Endothelial cell of coronary artery (primary cell): ENCODE measurements at places on chromosomes 6 and 20. TPM values are rescaled to one million over a fixed set of nuclear protein-coding genes. Genes with fewer than 3 reads are reported as not detected.

PAX1 gene
- total RNA-seq, result not detected in 2 replicates

ATXN1 gene
- 10.6 and 24.8 TPM in 2 replicates for total RNA-seq

ELOVL4 gene
- 0.94 and 1.6 TPM in 2 replicates for total RNA-seq

TEAD3 gene
- total RNA-seq, result 0.27 and 1.6 TPM in 2 replicates

HIVEP2 gene
- total RNA-seq, result 1.9 and 7.1 TPM in 2 replicates

NOX3 gene
- not detected in 2 replicates for total RNA-seq

FOXS1 gene
- total RNA-seq, result 0.09 and 2.8 TPM in 2 replicates

PBOV1 gene
- not detected in 2 replicates for total RNA-seq

PPIL6 gene
- total RNA-seq, result 0.85 and 0.99 TPM in 2 replicates

DEFB114 gene
- total RNA-seq, result not detected in 2 replicates

ZBTB46 gene
- total RNA-seq, result 7.8 and 12.8 TPM in 2 replicates

ZNF165 gene
- total RNA-seq, result 0.19 and 0.36 TPM in 2 replicates

SLC17A2 gene
- total RNA-seq, result not detected in 2 replicates

CD24 gene
- total RNA-seq, result 0.38 and 2.7 TPM in 2 replicates

PTCRA gene
- not detected in 2 replicates for total RNA-seq

PCSK2 gene
- not detected in 2 replicates for total RNA-seq

LRRC73 gene
- 0.18 and 0.19 TPM in 2 replicates for total RNA-seq

TFAP2A gene
- total RNA-seq, result 0.09 and 0.28 TPM in 2 replicates

LRRN4 gene
- total RNA-seq, result not detected in 2 replicates

CALHM6 gene
- 0.09 and 0.94 TPM in 2 replicates for total RNA-seq

OR12D3 gene
- total RNA-seq, result not detected in 2 replicates

C20orf202 gene
- 0.09 TPM in 1 of 2 replicates, not detected in the other for total RNA-seq

RAET1L gene
- not detected in 2 replicates for total RNA-seq

L3MBTL1 gene
- 2.2 and 5.7 TPM in 2 replicates for total RNA-seq

RING1 gene
- 17.6 and 23.9 TPM in 2 replicates for total RNA-seq

SOBP gene
- 1.2 and 2.2 TPM in 2 replicates for total RNA-seq

IL20RA gene
- not detected in 2 replicates for total RNA-seq

CCDC170 gene
- 0.09 and 0.27 TPM in 2 replicates for total RNA-seq

DEFB124 gene
- total RNA-seq, result not detected in 2 replicates

USP49 gene
- total RNA-seq, result 1.7 and 2.8 TPM in 2 replicates

SLC52A3 gene
- under 0.01 TPM in 1 of 2 replicates, not detected in the other for total RNA-seq

FERMT1 gene
- total RNA-seq, result 1.7 and 3.0 TPM in 2 replicates

DDO gene
- total RNA-seq, result 0.36 and 2.4 TPM in 2 replicates

RSPO4 gene
- not detected in 2 replicates for total RNA-seq

DNAH8 gene
- under 0.01 and 0.19 TPM in 2 replicates for total RNA-seq

GDAP1L1 gene
- not detected in 2 replicates for total RNA-seq

AMD1 gene
- total RNA-seq, result 36.8 and 45.2 TPM in 2 replicates
